Right lobe of liver (tissue), 6 donors: ENCODE measurements at places on chromosomes 7 and 10.
A peak's percentile ranks its signal among the peaks of the same experiment; 100 is the strongest.

DNA sequence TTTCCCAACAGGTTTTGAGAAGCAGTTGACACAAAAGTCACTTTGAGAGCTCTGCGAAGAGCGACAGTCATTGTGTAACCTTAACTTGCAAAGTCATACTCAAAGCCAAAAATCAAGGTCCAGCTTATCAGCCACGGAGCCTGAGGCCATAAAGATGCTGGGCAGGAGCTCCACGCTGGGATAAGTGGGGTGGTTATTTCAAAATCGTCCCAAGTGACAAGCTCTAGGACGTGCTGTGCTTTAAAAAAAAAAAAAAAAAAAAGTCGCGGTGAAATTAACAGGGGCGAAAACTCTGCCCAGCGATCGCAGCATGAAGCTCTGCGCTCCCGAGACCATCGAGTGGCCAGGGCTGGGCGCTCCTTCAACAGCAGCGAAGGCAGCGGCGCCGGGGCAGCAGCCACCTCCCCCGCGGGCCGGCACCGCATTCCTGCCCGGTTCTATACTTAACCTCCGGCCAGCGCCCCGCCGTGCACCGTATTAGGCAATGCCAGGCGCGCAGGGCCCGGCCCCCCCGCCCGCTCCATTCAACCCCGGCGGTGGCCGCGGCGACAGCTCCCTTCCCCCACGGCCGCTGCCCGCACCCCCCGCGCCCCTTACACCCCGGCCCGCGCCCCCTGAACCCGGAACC is 657 bp downstream of the HACD1 start:
- H3K27me3 ChIP-seq, result no peaks in the 10 kb centered on the region
- no peak overlapping the region for H3K27ac ChIP-seq
- H3K36me3 ChIP-seq, result no peaks in the 10 kb centered on the region
- H3K4me3 ChIP-seq, result peak overlapping the region; percentile 73
- DNase-seq, result peak; percentile 68

DNA sequence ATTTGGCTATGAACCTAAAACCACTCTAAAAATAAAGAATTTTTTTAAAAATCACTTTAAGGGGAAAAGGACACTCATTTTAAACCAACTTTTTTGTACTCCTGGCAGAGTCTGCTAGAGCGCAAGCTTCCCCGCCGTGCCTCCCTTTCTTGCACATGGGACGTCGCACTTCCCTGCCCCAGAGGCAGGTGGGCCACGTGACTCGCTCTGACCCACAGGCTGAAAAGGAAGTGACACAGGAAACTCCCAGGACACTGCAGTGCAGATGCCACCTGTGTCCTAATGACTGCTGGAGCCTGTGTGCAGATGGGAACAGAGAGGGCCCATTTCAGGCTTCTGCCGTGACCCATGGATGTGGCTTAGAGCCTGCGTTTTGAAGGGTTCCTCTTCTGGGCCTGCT is 142.1 kb upstream of the LANCL2 start:
- H3K27me3 ChIP-seq, result no peaks in the 10 kb centered on the region
- no peaks in the 10 kb centered on the region for H3K4me1 ChIP-seq
- no peak overlapping the region for H3K4me3 ChIP-seq
- no peak overlapping the region for H3K27ac ChIP-seq

GRCh38 chr7:106836816-106837215 is 28.3 kb upstream of the PIK3CG start:
- no peaks in the 10 kb centered on the region for H3K36me3 ChIP-seq
- no peak overlapping the region for H3K4me3 ChIP-seq
- no peak for DNase-seq
- no peak overlapping the region for H3K27ac ChIP-seq
- no peaks in the 10 kb centered on the region for H3K4me1 ChIP-seq
- H3K27me3 ChIP-seq, result no peaks in the 10 kb centered on the region

- H3K36me3 ChIP-seq, result no peaks in the 10 kb centered on the region
- no peak overlapping the region for H3K27ac ChIP-seq
- DNase-seq, result no peak
- H3K27me3 ChIP-seq, result no peaks in the 10 kb centered on the region
- no peak overlapping the region for H3K4me3 ChIP-seq
These were observed 25.2 kb downstream of the ARL5B start for GRCh38 chr10:18684416-18684815.

- no peaks in the 10 kb centered on the region for H3K27me3 ChIP-seq
- H3K4me1 ChIP-seq, result no peaks in the 10 kb centered on the region
- no peak overlapping the region for H3K4me3 ChIP-seq
- DNase-seq, result no peak
These were observed 43.7 kb upstream of the DGKI start for GRCh38 chr7:137890449-137890921.

- no peaks in the 10 kb centered on the region for H3K27me3 ChIP-seq
- DNase-seq, result no peak
- H3K4me1 ChIP-seq, result no peaks in the 10 kb centered on the region
- no peak overlapping the region for H3K27ac ChIP-seq
These were observed 152.6 kb upstream of the PRR15 start for GRCh38 chr7:29410996-29411395.

DNA sequence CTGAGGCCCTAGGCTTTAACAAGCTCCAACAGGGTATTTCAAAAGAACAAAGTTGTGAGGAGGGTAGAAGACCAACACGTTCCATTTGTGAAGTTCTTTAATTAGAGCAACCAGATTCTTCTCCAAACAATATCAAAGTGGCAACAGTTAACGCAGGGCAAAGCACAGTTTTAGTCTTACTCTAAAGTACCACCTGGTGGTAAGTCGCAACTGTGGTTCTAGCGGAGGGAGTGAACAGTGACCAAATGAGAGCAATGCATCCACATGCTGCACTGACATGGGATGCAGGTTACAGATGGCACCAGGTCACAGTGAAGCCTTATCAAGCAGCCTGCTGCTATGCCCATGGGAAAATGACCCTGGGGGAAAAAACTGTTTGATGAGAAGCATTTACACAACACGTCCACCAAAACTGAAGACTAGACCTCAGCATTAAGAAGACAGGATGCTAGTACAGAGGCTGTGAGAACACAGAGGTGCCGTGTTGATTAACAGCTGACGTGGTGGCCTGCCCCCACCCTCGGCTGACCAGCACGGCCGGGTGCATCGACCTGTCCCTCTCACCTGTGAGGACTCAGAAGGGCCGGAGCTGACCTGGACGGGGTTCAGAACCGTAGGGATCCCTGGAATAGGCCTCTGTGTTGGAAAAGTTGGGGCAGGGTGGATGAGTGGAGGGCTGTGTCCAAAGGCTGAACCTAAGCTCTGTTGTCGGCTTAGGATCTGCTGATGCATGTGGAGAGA is 211.2 kb downstream of the GLI3 start:
- DNase-seq, result no peak
- H3K36me3 ChIP-seq, result no peaks in the 10 kb centered on the region
- H3K4me3 ChIP-seq, result no peak overlapping the region
- H3K27ac ChIP-seq, result no peak overlapping the region
- H3K27me3 ChIP-seq, result no peaks in the 10 kb centered on the region
- no peaks in the 10 kb centered on the region for H3K4me1 ChIP-seq

GRCh38 chr7:18610331-18610948 is 114.9 kb downstream of the HDAC9 start:
- H3K4me3 ChIP-seq, result no peak overlapping the region
- no peak overlapping the region for H3K27ac ChIP-seq
- H3K27me3 ChIP-seq, result no peaks in the 10 kb centered on the region
- H3K36me3 ChIP-seq, result no peaks in the 10 kb centered on the region
- no peaks in the 10 kb centered on the region for H3K4me1 ChIP-seq
- DNase-seq, result no peak

DNA sequence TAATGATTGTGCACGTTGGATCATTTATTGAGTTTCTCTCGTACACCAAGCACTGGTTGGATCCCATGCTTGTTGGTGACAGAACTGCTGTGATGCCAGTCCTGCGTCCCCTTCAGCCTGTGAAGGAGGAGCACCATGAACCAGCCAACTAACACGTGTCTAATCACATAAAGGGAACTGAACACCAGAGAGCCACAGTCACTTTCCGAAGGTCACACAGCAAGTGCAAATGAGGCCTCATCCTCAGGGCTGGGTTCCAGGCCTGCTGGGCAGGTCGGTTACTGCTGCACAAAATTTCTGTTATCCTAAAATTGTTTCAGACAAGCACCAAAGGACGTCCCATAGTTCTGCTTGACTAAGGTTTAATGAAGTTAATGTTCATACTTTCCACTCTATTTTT is 332.0 kb upstream of the ZNF32 start:
- no peak overlapping the region for H3K27ac ChIP-seq
- no peaks in the 10 kb centered on the region for H3K4me1 ChIP-seq
- no peaks in the 10 kb centered on the region for H3K36me3 ChIP-seq
- no peak for DNase-seq
- no peaks in the 10 kb centered on the region for H3K27me3 ChIP-seq

DNA sequence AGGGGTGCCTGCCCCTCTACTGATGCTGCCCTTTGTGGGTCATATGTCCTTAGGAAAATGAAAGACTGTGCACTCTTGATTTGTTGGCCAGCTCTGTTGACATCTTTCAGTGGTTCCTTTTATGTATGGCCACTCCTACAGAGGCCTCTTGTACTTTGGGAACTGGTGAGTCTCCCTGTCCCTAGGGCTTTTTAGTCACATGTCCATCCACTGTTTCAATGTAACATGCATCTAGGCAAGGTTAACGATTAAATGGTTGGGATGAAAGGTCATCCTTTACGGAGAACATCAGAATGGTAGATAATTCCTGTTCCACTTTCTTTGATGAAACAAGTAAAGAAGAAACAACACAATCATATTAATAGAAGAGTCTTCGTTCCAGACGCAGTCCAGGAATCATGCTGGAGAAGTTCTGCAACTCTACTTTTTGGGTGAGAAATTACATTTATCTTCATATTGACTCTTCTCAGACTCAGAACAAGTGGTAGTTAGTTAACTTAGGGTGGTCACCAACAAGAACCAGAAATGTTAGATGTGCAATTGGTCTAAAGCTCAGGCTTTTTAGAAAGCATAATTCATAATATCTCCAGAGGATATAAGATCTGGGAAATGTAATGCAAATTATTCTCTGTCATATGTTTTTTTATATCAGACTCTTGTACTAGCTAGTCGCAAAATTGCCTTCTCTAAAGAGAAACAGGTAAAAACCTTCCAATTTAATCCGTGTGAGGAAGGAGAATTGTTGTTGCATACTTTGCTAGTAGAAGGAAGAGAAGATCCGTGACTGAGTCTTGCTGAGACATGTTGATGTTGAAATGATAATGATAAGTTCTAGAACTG is at the start of gene ABCC2:
Gene ABCC2, plus strand, starts transcription at position 194 of the 840 bp plus-strand sequence. Its CDS starts 205 bp downstream, at position 399.
- no peaks in the 10 kb centered on the region for H3K36me3 ChIP-seq
- H3K4me3 ChIP-seq, result peak within 1 kb of the TSS; percentile 70
- H3K4me1 ChIP-seq, result peaks cover 3% of the 10 kb centered on the region
- no peaks in the 10 kb centered on the region for H3K27me3 ChIP-seq
- DNase-seq, result peak; percentile 68

GRCh38 chr10:101709359-101710058 is 14.5 kb upstream of the FBXW4 start:
- no peaks in the 10 kb centered on the region for H3K27me3 ChIP-seq
- H3K27ac ChIP-seq, result no peak overlapping the region
- H3K4me1 ChIP-seq, result no peaks in the 10 kb centered on the region
- H3K36me3 ChIP-seq, result no peaks in the 10 kb centered on the region
- no peak overlapping the region for H3K4me3 ChIP-seq
- no peak for DNase-seq
